ENCODE measurements at places on chromosomes 12 and 14.

DNA sequence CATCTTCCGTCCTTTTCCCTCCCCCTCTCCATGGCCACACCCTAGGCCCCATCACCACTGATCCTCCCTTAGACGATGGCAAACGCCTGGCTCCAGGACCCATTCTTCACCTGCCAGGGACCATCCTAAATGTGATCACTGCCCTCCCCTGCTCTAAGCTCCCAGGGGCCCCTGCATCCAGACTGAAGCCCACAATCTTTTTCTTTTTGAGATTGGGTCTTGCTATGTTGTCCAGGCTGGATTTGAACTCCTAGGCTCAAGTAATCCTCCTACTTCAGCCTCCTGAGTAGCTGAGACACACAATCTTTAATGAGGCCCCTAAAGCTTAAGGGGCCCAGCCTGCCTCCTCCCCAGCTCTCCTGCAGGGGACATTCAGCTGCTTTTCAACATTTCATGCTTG, 15.3 kb downstream of the RBM19 start:
- DNase-seq, result no peak

GRCh38 chr12:71947645-71948105, 9.0 kb downstream of the TPH2 start:
- DNase-seq, result no peak

DNA sequence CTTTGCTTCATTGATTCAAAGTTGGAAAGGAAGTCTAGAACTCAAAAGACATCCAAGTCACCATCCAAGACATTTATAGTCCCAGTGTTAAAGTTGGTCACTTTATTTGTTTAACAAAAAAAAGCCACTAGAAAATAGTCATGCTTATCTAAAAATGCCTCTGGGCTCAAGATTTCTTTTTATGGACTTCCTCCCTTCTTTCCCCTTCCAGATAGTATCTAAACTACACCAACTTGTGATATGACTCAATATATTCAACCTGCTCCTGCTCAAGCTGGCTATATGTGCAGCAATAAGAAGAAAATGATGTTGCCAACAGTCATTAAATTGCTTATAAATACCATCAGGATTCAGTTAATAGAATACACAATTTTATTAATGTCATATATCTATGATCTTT, 1177.1 kb downstream of the FLRT2 start:
- DNase-seq, result no peak

GRCh38 chr14:54901380-54902142, 1.1 kb downstream of the GCH1 start:
- no peak for DNase-seq

GRCh38 chr14:34331728-34332623, 130.1 kb downstream of the SPTSSA start:
- no peak for DNase-seq

- no peak for DNase-seq
Measured at GRCh38 chr12:48027183-48028002, 23.1 kb upstream of the COL2A1 start.

GRCh38 chr12:30755395-30755762, 628 bp upstream of the CAPRIN2 start:
- DNase-seq, result no peak

GRCh38 chr12:6827437-6827911, 733 bp upstream of the P3H3 start:
- DNase-seq, result peak; percentile 22

DNA sequence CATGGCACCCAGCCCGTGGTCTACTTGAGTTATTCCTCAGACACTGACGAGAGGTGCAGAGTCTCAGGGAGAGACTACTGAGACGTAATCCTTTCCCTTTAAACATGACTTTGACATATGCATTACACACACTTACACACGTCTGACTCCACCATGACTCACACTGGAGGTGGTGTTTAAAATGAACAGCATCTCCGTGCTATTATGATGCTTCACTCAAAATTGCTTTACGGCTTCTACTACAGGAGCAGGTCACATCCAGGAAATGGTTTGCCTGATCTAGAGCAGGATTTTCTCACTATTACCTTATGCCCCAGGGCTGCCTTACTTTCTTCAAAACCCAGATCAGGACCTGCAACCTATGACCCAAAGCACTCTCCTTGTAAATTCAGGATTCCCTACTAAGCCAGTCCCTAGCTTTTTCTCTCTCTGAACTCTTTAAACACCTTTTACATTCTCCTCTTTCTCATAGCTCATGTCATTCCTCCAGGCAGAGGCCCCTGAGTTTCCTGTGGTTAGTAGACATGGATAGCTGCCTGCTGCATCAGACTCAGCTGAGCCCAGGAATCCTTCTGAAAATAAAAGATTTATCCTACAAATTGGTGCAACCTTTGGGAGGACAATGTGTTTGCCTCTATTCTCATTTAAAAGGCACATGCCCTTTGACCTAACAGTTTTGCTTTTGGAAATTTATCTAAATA, 31.2 kb downstream of the TMCC3 start:
- no peak for DNase-seq

DNA sequence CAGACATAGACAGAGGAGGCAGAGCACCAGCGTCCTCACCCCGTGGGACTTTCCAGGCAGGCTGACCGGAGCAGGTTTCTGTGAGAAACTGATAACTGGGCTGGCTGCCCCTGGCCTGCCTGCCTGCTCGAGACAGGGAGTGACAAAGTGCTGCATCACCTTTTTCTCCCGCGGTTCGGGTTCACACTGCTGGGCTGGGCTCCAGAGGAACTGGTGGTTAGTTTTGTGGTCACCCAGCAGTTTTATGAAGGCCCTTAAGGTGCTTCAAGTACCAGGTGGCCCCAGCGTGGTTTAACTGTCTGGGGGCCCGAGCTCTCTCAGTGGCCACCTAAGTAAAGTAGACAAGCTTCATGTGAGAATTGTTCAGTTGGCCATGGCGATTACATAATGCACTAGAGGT, 1073.6 kb downstream of the BCL11B start:
- no peak for DNase-seq

- DNase-seq, result no peak
Measured at GRCh38 chr14:74954947-74955228, 509 bp downstream of the PGF start.

DNA sequence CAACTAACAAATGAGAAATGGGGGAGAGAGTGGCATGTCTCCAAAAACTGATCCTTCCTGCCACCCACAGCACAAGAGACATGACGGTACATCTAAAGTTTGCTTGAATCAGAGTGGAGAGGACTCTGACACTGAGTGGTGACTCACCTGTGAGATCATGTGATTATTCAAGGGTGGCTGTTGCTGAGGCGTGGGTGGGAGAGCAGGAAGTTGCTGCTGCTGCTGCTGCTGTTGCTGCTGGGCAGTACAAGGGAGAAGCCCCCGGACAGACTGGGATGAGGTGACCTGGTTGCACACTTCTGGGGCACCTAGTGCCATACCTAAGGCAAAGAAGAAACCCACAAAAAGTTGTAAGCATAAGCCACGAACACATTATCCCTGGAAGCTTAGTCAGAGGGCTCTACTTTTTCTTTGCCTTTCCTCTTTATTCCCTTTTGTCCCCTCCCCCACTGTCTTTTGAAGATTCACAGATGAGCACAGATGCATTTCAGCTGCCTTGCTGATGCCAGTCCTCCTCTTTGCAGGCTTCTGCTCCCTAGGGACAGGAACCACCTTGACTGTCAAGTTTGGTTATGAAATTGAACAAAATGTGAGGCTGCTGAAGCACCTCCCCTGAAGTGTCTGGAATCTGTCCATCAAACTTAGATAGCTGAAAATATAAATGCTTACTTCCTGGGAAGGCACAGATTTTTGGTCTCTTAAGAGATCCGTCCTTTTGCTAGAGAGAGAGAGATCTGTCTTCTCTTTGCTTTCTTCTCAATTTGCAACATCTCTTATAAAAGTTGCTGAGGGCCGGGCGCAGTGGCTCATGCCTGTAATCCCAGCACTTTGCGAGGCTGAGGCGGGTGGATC, 29.4 kb upstream of the STAC3 start:
- DNase-seq, result no peak

DNA sequence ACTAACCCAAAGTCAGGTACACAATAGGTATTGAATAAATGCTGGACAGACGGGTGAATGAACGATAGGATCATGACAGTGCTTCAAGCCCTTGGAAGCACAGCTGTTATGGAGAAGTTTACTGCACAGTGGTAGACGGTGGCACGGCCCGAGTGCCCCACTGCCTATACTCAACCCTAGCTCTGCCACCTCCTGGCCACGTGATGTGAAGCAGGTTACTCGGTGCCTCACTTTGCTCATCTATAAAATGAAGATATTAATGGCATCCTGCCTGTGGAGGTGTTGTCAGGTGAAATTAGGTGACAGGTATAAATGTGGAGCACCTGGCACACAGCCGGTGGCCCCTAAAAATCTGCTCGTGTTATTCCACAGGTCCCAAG, 5.8 kb downstream of the ASB2 start:
- DNase-seq, result no peak

DNA sequence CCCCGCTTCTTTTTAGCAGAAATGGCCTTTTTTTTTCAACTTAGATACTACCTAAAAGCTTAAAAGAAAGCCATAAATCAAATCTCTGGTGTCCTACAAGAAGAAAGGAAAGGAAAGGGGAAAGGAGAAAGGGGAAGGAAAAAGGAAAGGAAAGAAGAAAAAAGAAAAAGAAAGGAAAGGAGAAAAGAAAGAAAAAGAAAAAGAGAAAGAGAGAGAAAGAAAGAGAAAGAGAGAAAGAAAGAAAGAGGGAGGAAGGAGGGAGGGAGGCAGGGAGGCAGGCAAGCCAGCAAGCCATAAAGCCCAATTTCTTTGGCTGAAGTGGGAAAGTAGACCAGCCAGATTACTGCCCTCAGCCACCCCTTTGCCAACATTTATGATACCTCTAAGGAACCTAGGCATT, 32.5 kb upstream of the SLC6A13 start:
- DNase-seq, result no peak
